ENCODE measurements at places on chromosomes 1 and 21. TPM values are rescaled to one million over a fixed set of nuclear protein-coding genes. Genes with fewer than 3 reads are reported as not detected.

ITGB3BP gene
- 6.0 TPM for total RNA-seq

PLPPR4 gene
- 0.10 TPM for total RNA-seq

NUP210L gene
- 0.10 TPM for total RNA-seq

TSPEAR gene
- not detected for total RNA-seq

TRABD2B gene
- total RNA-seq: 15.1 TPM

KRTAP12-2 gene
- not detected for total RNA-seq

- DNase-seq: no peak
Observed at GRCh38 chr1:179493323-179493722, 82.4 kb downstream of the NPHS2 start.

- DNase-seq: no peak
Observed at GRCh38 chr1:243850202-243850451, at the start of gene AKT3. TSS of gene AKT3 (minus strand) at chr1:243850243. CDS start at chr1:243843170, 7,073 bp downstream.

- DNase-seq: no peak
Observed at GRCh38 chr1:56917356-56917755, 48.5 kb downstream of the C8B start.

DNA sequence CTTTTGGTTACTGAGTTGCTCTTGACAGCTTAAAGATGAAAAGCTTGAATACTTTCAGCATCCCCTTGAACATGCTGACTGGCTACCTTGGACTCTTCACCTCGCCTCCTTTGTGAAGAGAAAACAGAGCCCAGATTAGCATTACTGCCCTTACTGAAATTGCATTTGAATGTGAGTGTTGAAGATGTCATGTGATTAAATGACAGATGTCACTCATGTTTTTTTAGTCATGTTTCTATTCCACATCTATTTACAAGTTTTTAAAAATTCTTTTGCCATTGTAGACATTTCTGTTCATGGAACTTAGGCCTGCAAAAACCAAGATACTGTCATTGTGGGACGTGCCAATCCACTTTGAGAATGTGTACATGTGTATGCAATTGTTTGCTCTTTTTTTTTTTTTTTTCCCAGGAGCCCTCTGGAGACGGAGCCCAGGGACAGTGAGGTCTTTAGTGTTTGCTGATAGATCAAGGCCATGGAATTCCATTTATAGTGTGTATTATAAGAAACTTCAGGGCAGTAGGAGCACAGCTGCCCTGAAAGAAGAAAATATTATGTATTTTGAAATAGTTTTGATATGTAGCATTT lies 25.7 kb upstream of the IVNS1ABP start:
- no peak for DNase-seq

GRCh38 chr1:23004112-23004511 lies 11.5 kb downstream of the TEX46 start:
- DNase-seq: no peak

DNA sequence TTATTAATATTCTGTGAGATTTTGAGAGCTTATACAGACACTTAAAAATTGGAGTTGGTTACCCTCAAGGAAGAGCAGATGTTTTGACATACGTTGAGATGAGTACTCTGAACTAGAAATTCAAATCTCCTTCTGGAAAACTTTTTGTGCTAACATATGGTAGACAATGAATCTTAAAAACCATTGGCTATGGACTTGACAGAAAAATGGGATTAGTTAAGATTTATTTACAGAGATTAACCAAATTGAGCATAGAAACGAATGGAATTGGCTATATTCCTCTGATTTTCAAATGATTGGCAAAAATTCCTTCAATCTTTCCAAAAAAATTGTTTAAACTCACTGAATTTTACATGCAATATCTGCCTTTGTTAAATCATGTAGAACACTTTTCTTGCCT lies 1392.9 kb downstream of the BRINP3 start:
- DNase-seq: no peak

DNA sequence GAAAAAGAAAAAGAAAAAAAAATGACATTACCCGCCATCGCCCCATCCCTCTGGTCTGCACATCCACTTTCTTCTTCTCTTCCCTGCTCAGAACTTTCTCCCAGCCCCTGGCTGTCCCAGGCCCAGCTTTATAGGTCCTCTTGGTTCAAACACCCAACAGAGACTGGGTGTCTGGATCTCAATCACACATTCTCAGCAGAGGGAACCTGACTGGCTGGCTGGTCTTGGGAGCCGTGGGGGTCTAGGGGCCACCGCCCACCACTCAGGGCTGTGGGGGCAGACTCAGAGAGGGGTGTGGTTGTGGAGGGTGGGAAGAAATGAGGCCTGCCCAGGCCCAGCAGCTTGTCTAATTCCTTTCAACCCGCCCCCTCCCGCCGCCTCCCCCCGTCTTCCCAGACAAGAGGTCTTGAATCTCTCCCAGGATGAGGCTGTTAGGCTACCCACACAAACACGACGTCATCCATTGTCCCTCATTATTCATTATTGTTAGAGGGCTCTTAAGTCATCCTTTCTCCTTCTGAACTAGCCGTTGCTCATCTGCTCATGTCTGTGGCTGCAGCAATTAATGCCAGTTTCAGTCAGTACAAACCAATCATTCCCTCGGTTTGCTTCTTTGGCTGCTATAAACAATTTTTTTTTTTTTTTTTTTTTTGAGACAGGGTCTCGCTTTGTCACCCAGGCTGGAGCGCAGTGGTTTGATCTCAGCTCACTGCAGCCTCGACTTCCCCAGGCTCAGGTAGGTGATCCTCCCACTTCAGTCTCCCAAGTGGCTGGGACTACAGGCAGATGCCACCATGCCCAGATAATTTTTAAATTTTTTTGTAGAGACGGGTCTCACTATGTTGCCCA lies 40.6 kb upstream of the CLIC4 start:
- no peak for DNase-seq

DNA sequence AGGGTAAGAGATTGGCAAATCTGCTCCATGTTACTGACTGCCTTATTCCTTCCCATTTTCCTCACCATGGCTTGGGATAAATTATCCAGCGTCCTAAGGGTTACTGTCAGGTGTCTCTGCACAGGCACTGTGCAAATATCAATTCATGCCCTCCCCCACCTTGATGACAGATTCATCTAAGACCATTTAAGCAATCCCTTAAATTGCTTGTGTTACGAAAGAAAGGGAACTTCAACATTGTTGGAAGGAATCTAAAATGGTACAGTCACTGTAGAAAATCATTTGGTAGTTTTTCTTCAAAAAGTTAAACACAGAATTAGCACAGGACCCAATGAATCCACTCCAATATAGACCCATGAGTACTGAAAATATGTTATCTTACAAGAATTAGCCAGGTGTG lies 17.6 kb upstream of the MTARC2 start:
- no peak for DNase-seq

- DNase-seq: no peak
Observed at GRCh38 chr1:244672946-244673682, 20.2 kb downstream of the DESI2 start.

- DNase-seq: peak; percentile 72
Observed at GRCh38 chr1:39653546-39654031, 14.1 kb upstream of the HEYL start.

DNA sequence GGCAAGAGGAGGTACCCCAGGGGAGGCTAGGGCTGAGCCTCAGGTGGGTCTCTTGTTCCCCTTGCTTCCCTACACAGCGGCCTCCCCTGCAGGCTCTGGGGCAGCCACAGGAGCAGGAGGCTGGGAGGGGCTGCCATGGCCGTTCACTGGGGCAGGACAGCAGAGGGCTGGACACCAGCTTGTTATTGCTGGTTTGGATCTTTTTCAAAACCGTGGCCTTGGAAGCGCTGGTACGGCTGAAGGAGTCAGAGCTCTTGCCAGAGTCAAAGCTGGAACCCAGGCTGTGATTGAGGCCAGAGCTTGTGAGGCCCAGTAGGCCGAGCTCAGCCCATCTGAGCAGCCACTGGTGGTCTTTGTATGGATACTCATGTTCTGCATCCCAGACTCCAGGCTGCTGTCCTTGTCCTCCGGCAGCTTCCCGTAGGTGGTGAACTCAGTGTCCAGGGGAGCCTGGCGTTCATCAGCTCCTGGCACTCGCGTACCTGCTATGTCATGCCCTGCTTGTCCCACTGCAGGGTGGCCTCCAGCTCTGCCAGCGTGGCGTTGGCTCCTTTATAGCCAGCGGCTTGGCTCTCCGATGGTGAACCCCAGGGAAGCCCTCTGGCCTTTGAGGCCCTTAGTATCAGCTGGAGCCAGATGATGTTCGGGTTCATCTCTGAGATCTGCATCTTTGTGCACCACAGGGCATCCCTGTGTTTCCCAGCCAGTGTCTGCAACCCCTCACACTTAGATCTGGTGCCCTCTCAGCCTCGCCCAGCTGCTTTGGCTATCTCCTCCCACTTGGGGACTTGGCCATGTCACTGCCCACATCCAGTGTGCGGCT lies 40.3 kb upstream of the THEM4 start:
- no peak for DNase-seq

All from left lobe of liver (tissue), 2 donors.